A549 treated with RU486 at 1 μM for 4 hours (cell line): ENCODE measurements at places on chromosomes 6 and 20. TPM values are rescaled to one million over a fixed set of nuclear protein-coding genes. Genes with fewer than 3 reads are reported as not detected.

The KCNQ5 gene
- total RNA-seq = 1.7 to 2.1 TPM (median 1.8 TPM) in 5 replicates

The EDN1 gene
- total RNA-seq = 39.5 to 47.2 TPM (median 42.8 TPM) in 5 replicates

The DCDC2 gene
- total RNA-seq = 3.0 to 4.3 TPM (median 3.3 TPM) in 5 replicates

The CFAP206 gene
- 0.17 to 1.1 TPM (median 0.68 TPM) in 5 replicates for total RNA-seq

The RAET1L gene
- total RNA-seq = 0.29 to 0.47 TPM (median 0.41 TPM) in 4 of 5 replicates, not detected in the other

The MYL9 gene
- total RNA-seq = 14.8 to 28.9 TPM (median 19.9 TPM) in 5 replicates

The PAK1IP1 gene
- 18.8 to 24.5 TPM (median 22.0 TPM) in 5 replicates for total RNA-seq

The TRIM31 gene
- 1.6 to 3.1 TPM (median 2.3 TPM) in 5 replicates for total RNA-seq

The MANEA gene
- 1.7 to 4.7 TPM (median 3.9 TPM) in 5 replicates for total RNA-seq

The RPS6KA2 gene
- total RNA-seq = 0.07 to 0.46 TPM (median 0.08 TPM) in 5 replicates

The GHRH gene
- total RNA-seq = not detected in 5 replicates

The CFAP61 gene
- 0.16 to 0.92 TPM (median 0.47 TPM) in 4 of 5 replicates, not detected in the other for total RNA-seq

The LY6G6F gene
- total RNA-seq = not detected in 5 replicates

The GMPR gene
- 0.37 to 0.76 TPM (median 0.64 TPM) in 5 replicates for total RNA-seq

The RBM12 gene
- total RNA-seq = 71.1 to 88.6 TPM (median 84.2 TPM) in 5 replicates

The ATP6V1G2 gene
- 0.48 to 0.86 TPM (median 0.65 TPM) in 5 replicates for total RNA-seq

The CEP57L1 gene
- 5.1 to 10.4 TPM (median 8.0 TPM) in 5 replicates for total RNA-seq

The MATN4 gene
- total RNA-seq = 0.06 to 0.14 TPM (median 0.12 TPM) in 4 of 5 replicates, not detected in the other

The TFAP2B gene
- total RNA-seq = not detected in 5 replicates

The HRH3 gene
- not detected in 5 replicates for total RNA-seq

The REM1 gene
- 0.11 to 0.20 TPM (median 0.15 TPM) in 3 of 5 replicates, not detected in the others for total RNA-seq

The C6orf132 gene
- total RNA-seq = 0.96 to 2.0 TPM (median 1.3 TPM) in 5 replicates

The CST2 gene
- total RNA-seq = 0.23 to 0.53 TPM (median 0.38 TPM) in 3 of 5 replicates, not detected in the others

The ORC3 gene
- total RNA-seq = 12.9 to 19.8 TPM (median 18.1 TPM) in 5 replicates

The SSTR4 gene
- 0.07 TPM in 1 of 5 replicates, not detected in the others for total RNA-seq

The TREM2 gene
- total RNA-seq = not detected in 5 replicates

The PFDN6 gene
- 102 to 132 TPM (median 118 TPM) in 5 replicates for total RNA-seq

The ADGRG6 gene
- total RNA-seq = 22.6 to 55.5 TPM (median 50.3 TPM) in 5 replicates

The PSMB8 gene
- total RNA-seq = 18.8 to 25.1 TPM (median 19.3 TPM) in 5 replicates

The MYCT1 gene
- 0.03 to 0.13 TPM (median 0.09 TPM) in 4 of 5 replicates, not detected in the other for total RNA-seq

The SOBP gene
- total RNA-seq = 0.86 to 1.1 TPM (median 1.1 TPM) in 5 replicates
